ENCODE measurements at places on chromosomes 13 and 19. TPM values are rescaled to one million over a fixed set of nuclear protein-coding genes. Genes with fewer than 3 reads are reported as not detected.
A peak's percentile ranks its signal among the peaks of the same experiment; 100 is the strongest.

Gene KASH5
- 3.2 TPM for total RNA-seq

Gene ZNF730
- 0.81 TPM for total RNA-seq

Gene CEACAM1
- 3.1 TPM for total RNA-seq

Gene PLK5
- not detected for total RNA-seq

Gene NLRP9
- not detected for total RNA-seq

Gene ZNF154
- total RNA-seq, result 0.69 TPM

Gene MARK4
- total RNA-seq, result 13.0 TPM

Gene ZNF708
- total RNA-seq, result 10.9 TPM

DNA sequence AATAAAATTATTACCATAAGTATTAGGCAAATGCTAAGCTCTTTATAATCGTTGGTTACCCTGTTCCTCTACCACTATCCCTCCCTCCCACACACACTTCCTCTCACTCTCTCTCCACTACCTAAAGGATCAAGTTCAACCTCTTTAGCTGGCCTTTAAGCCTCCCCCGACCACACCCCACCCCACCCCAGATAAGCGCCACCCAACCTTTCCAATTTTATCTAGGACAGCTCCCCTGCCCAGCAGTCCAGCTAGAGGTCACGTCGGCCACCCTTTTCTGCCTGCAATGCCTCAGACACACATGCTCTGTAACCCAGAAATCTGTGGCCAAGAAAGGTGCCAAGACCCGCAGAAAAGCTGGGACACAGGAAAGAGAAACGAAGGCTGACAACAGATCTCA lies 1.1 kb downstream of the LYPD4 start:
- no peak overlapping the region for H3K27ac ChIP-seq
- no peak overlapping the region for H3K4me3 ChIP-seq
- no peak for DNase-seq
- H3K36me3 ChIP-seq, result no peaks in the 10 kb centered on the region
- H3K27me3 ChIP-seq, result no peaks in the 10 kb centered on the region

DNA sequence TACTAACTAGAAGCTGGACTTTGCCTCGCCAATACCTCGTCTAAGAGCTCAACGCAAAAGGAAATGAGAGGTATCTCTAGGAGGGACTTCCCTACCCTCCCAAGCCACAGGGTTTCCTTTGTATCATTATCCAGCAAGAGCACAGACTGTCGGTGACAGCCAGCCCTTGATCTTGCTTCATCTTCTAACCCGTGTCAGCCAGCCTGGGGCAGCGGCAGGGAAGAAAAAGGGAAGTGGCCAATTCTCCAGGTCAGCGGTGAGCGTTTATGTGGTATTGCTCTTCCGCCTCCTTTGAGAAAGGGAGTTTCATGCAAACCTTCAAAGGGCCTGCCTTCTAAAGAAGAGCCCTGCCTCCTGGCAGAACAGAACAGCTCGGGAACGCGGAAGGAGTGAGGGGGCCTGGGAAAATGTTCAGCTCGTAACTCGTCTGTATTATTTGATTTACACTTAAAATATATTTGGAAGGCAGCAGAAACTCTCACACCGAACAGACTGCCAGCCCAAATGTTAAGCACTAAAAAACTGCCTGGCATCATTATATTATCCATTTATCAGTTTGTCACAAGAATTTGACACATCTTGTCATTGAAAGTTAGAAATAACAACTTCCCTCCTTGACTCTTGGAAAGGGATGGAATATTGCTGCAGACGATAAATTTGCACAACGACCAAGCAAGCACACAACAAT lies 41.8 kb downstream of the EFNB2 start:
- no peaks in the 10 kb centered on the region for H3K36me3 ChIP-seq
- H3K27ac ChIP-seq, result no peak overlapping the region
- DNase-seq, result no peak
- no peak overlapping the region for H3K4me3 ChIP-seq
- H3K27me3 ChIP-seq, result peaks cover 75% of the 10 kb centered on the region

- H3K4me1 ChIP-seq, result no peaks in the 10 kb centered on the region
- no peaks in the 10 kb centered on the region for H3K36me3 ChIP-seq
- H3K27ac ChIP-seq, result no peak overlapping the region
- no peak for DNase-seq
Measured at GRCh38 chr13:84831666-84832657, 949.7 kb upstream of the SLITRK1 start.

GRCh38 chr19:45556835-45557234 lies 27.8 kb downstream of the OPA3 start:
- DNase-seq, result no peak
- H3K27me3 ChIP-seq, result no peaks in the 10 kb centered on the region
- H3K4me1 ChIP-seq, result peaks cover 21% of the 10 kb centered on the region
- H3K4me3 ChIP-seq, result no peak overlapping the region
- H3K36me3 ChIP-seq, result peaks cover 4% of the 10 kb centered on the region

GRCh38 chr19:34489175-34489574 lies 7.6 kb downstream of the WTIP start:
- no peak overlapping the region for H3K27ac ChIP-seq
- peaks cover 13% of the 10 kb centered on the region for H3K27me3 ChIP-seq
- H3K4me1 ChIP-seq, result no peaks in the 10 kb centered on the region
- H3K36me3 ChIP-seq, result no peaks in the 10 kb centered on the region
- no peak for DNase-seq

- DNase-seq, result no peak
- H3K36me3 ChIP-seq, result no peaks in the 10 kb centered on the region
- H3K27ac ChIP-seq, result no peak overlapping the region
- H3K4me3 ChIP-seq, result no peak overlapping the region
- H3K27me3 ChIP-seq, result peaks cover 15% of the 10 kb centered on the region
Measured at GRCh38 chr13:35697186-35697730, 220.8 kb upstream of the MAB21L1 start.

GRCh38 chr19:1882089-1882785 lies 3.1 kb downstream of the ABHD17A start:
- H3K36me3 ChIP-seq, result peaks cover 5% of the 10 kb centered on the region
- peaks cover 27% of the 10 kb centered on the region for H3K4me1 ChIP-seq
- H3K27ac ChIP-seq, result peak overlapping the region; percentile 95
- no peaks in the 10 kb centered on the region for H3K27me3 ChIP-seq

GRCh38 chr13:94033098-94033497 lies 446.4 kb downstream of the DCT start:
- H3K36me3 ChIP-seq, result no peaks in the 10 kb centered on the region
- H3K4me3 ChIP-seq, result no peak overlapping the region
- peaks cover 11% of the 10 kb centered on the region for H3K27me3 ChIP-seq
- no peaks in the 10 kb centered on the region for H3K4me1 ChIP-seq

- no peaks in the 10 kb centered on the region for H3K36me3 ChIP-seq
- H3K4me1 ChIP-seq, result peaks cover 8% of the 10 kb centered on the region
- no peak overlapping the region for H3K4me3 ChIP-seq
- no peak overlapping the region for H3K27ac ChIP-seq
- DNase-seq, result no peak
Measured at GRCh38 chr13:33224686-33225085, 60.9 kb downstream of the STARD13 start.

DNA sequence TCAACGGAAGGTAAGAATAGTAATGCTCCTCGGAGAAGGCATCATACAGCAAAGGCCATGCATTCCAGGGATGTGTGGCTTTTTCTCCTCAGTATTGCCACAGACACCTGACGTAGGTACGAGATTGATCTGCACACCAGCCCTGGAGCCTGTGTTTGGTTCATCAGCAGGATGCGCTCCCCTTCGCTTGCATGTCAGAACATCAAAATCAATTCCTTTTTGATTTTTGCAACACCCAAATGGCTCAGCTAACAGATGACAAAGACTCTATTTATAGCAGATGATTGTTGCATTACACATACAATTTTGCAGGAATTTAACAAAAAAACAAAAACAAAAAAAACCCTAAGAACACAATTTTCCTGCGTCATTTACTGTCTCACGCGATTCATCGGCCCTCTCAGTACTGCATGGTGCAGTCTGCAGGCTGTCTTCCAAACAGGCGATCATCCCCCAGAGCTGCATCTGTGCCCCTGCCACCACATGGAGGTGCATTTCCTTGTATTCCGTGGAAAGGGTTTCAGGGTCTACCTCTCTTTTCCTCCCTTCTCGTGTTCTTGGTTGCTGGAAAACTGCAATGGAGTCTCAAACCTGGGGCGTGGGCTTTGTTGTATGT lies 207.3 kb downstream of the TEX29 start:
- H3K36me3 ChIP-seq, result no peaks in the 10 kb centered on the region
- no peak overlapping the region for H3K27ac ChIP-seq
- H3K4me1 ChIP-seq, result no peaks in the 10 kb centered on the region
- peaks cover 19% of the 10 kb centered on the region for H3K27me3 ChIP-seq

DNA sequence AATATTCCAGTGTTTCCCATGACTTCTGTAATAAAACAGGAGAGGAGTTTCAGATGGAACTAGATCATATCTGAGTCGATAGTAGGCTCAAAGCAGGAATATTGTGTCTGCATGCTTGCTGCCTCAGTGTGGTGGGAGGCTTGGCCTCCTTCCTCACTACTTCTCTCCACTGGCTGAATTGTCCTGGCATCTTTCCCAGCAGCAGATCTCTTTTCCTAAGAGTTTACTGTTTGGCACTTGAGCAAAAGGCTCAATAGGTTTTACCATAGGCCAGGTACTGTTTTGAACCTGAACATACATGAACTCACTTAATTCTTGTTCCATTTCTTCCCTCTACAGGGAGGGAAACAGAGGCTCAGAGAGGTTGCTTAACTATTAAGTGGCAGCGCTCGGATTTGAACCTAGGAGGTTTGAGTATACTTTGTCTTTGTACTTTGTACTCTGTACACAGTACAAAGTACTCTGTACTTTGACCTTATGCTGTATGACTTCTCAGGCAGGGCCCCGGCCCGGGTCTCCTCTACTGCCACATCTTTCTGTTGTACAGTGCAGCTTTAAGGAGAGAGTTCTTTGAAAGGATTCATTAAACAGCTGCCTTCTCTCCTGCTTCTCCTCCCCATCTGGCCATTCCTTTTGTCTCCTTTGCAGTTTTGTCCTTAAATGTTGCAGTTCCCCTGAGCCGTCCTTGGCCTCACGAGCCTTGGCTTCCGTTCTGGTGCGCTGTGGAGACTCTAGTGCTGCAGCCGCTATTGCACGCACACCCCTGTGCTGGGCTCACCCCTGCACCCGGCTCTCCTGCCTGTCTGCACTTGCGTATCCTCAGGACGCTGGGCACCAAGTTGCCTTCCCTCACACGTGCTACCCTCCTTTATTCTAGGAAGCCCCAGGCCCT lies 8.1 kb downstream of the B3GLCT start:
- no peak overlapping the region for H3K27ac ChIP-seq
- H3K4me3 ChIP-seq, result no peak overlapping the region
- no peak for DNase-seq

- peaks cover 2% of the 10 kb centered on the region for H3K4me1 ChIP-seq
- H3K36me3 ChIP-seq, result no peaks in the 10 kb centered on the region
- H3K4me3 ChIP-seq, result peak overlapping the region; percentile 62
- no peak overlapping the region for H3K27ac ChIP-seq
- H3K27me3 ChIP-seq, result peaks cover 25% of the 10 kb centered on the region
- DNase-seq, result peak; percentile 75
Measured at GRCh38 chr19:41706741-41707501, 1.5 kb upstream of the CEACAM5 start.

DNA sequence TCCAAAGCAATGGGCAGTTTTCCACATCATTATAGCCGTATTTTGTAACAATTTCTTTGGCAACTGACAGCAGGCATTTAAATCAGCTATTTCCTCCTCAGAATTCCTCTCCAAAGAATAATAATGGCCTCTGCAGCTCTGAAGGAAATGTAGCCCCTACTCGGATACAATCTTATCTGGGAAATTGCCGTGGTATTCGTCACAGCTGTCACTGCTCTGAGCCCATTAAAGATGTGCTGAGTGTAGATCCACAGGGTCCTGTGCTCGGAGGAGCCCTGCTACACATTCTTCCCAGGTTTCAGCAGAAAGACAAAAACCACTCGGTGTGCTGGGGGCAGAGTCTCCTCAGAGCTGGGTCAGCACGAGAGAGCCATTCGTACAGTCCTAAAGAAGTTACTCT lies 33.1 kb downstream of the MZT1 start:
- H3K4me3 ChIP-seq, result no peak overlapping the region
- DNase-seq, result no peak
- H3K27ac ChIP-seq, result no peak overlapping the region
- no peaks in the 10 kb centered on the region for H3K4me1 ChIP-seq

DNA sequence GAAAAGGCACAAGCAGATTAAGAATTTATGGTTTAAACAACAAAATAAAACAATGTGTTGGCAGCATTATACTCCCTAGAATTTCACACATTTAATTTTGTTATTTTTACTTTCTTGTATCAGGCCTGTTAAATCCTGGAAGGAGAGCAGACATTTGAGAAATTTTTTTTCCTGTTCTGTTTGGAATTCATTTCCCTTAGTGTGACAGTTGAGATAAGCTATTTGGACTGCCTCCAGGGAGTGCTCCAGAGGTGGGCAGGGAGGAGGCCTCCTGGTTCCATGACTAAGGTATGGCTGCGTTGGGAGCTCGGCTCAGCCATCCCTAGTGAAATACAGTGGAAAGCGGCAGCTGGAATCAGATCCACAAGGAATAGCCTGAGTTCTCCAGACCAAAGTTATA lies 185.7 kb downstream of the KCNRG start:
- no peaks in the 10 kb centered on the region for H3K36me3 ChIP-seq
- H3K27ac ChIP-seq, result no peak overlapping the region
- peaks cover 6% of the 10 kb centered on the region for H3K27me3 ChIP-seq
- no peak for DNase-seq
- H3K4me3 ChIP-seq, result no peak overlapping the region

DNA sequence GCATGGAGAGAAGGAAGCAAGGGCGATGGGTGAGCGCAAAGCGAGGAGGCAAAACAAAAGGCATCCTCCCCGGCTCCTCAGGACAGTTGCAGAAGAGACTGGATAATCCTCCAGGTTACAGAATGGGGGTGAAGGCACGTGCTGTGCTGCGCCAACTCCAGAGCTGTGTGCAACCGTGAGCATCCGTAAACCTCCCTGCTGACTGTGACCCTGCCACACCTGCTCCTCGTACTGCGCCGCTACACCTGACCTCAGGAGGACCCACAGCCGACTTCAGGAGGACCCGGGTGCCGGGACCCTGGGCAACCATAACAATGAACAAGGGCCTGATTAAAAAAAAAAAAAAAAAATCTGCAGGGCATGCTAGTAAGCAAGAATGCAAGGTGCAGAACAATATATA lies 68.7 kb downstream of the SLC7A1 start:
- H3K4me3 ChIP-seq, result no peak overlapping the region
- no peak overlapping the region for H3K27ac ChIP-seq
- H3K27me3 ChIP-seq, result no peaks in the 10 kb centered on the region

- no peaks in the 10 kb centered on the region for H3K36me3 ChIP-seq
- H3K4me1 ChIP-seq, result no peaks in the 10 kb centered on the region
- H3K27me3 ChIP-seq, result peaks cover 11% of the 10 kb centered on the region
- H3K4me3 ChIP-seq, result no peak overlapping the region
Measured at GRCh38 chr13:42000846-42001245, 39.9 kb upstream of the VWA8 start.

GRCh38 chr19:30174791-30175190 lies 197.4 kb upstream of the ZNF536 start:
- no peak for DNase-seq
- peaks cover 8% of the 10 kb centered on the region for H3K27me3 ChIP-seq
- H3K4me3 ChIP-seq, result no peak overlapping the region

GRCh38 chr13:84870190-84870589 lies 929.0 kb downstream of the SLITRK6 start:
- no peak overlapping the region for H3K4me3 ChIP-seq
- H3K27ac ChIP-seq, result no peak overlapping the region
- H3K4me1 ChIP-seq, result no peaks in the 10 kb centered on the region

GRCh38 chr13:31923134-31923763 lies 108.3 kb upstream of the FRY start:
- no peak overlapping the region for H3K27ac ChIP-seq
- H3K4me3 ChIP-seq, result no peak overlapping the region
